NCI-H2081 treated with DMSO at 0.1 percent for 48 hours (cell line): ENCODE measurements at places on chromosomes 1 and 21.

DNA sequence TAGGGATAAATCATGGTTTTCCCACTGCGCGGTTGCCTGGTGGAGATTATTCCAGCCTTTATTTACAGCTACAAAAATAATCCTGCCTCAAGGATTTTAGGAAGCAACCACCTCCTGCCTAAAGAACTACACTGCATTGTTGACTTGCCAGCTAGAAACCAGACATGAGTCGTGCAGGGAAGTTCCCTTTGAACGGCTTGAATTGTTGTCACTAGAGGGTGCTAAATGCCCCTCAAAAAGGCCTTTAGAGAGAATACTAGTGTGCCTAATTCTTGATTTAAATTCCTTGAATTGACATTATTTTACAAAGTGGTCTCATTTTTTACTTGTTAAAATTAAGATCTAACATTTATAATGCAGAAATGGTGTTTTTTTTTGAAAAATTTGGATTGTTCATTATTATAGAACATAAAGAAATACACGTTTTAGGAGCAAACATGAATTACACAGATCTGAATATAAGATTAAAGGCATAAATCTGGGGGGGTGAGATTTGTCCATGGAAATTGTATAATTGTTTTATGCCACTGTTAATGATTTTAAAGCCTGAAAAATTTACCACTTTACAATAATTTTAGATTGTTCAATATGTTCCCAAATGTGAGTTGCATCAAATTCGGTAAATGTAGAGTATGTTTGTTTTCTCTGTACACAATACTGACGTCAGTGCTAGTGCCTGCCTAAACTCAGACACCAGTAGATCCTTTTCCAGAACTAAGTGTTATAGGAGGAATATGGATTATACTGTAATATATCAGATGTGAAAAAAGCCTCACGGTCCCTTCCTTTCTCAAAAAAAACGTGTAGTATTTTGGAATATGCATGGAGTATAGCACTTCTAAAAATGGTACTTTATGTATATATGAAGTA is 7.6 kb upstream of the ERG start:
- DNase-seq = peak; percentile 17

- no peak for DNase-seq
Measured at GRCh38 chr1:11842154-11843041, 5.2 kb downstream of the NPPA start.

- DNase-seq = no peak
Measured at GRCh38 chr1:37430103-37430985, 44.0 kb upstream of the ZC3H12A start.

DNA sequence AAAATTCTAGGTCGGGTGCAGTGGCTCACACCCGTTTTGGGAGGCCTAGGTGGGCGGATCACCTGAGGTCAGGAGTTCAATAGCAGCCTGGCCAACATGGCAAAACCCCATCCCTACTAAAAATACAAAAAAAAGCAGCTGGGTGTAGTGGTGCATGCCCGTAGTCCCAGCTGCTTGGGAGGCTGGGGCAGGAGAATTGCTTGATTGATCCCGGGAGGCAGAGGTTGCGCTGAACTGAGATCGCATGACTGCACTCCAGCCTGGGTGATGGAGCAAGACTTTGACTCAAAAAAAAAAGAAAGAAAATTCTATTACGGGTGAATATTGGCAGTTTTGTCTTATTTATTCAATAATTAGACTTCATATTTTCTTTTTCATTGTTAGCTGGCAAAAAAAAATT is 62.1 kb downstream of the SNX7 start:
- no peak for DNase-seq

- no peak for DNase-seq
Measured at GRCh38 chr1:3207217-3207848, 138.3 kb downstream of the PRDM16 start.

- DNase-seq = no peak
Measured at GRCh38 chr1:7560128-7560527, 211.0 kb upstream of the VAMP3 start.

GRCh38 chr1:177307771-177308170 is 137.0 kb downstream of the BRINP2 start:
- no peak for DNase-seq

DNA sequence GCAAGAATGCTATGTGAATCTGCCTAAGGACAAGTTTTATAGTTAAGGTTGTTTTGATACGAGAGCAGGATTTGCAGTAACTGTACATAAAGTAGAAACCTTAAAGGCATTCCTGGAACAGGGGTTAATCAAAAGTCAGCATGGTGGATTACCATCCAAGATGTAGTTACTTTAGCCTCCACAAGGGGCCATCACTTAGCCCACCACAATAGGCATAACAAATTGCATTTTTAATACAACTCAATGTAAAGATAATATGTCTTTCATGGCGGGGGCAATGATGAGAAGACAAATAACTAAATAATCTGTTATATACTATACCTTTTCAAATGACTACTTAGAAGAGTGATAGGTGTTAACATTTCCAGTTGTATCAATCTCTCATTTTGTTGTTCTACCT is 611.2 kb upstream of the ADGRL4 start:
- DNase-seq = no peak

DNA sequence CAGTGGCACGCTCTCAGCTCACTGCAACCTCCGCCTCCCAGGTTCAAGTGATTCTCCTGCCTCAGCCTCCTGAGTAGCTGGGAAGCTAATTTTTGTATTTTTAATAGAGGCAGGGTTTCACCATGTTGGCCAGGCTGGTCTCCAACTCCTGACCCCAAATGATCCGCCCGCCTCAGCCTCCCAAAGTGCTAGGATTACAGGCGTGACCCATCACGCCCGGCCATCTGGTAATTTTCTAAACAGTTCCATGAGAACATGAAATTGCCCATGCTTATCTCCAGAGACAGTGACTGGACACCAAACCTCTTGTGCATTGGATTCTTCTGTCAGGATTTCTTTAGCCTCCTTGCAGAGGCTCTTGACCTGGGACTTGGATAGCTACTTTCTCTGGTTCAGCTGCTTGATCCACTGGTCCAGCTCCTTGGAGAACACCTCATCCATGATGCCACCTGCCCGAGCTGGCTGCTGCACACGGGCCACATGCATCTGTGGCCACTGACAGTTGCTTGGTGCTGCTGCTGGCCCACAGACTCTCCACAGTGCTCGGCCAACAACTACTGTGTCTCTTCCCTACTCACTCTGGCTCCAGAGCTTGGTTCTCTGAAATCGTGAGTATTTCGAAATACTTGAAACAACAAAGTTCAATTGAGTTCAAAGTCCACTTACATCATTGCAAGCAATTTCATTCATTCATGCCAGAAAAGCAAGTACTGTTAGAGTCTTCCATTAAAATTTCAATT is 40.0 kb upstream of the CTPS1 start:
- no peak for DNase-seq

DNA sequence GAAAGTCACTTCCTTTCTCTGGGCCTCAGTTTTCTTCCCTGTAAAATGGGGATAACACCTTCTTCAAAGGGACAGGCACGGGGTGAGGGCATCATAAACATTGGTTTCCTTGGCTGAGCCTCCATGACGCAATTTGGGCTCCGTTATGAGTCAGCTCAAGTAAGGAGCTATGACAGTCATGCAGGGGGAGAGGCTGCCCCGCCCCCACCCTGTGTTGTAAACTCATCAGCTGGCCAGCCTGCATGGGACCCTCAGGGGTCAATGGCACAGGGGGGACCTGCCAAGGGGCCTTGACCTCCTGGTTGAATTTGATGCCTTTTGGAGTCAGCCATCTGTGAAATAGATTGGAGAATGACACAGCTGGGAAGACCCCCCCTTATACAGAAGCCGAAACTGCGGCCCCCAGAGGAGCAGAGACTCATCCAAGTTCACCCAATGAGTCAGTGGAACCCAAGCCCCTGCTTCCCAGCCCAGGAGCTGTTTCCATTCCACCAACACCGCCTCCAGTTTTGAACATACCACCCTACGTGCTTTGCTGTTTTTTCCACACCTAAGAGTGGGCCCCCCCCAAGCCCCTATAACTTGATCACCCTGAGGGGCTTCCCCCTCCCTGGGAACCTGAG is 36.8 kb upstream of the RUNX3 start:
- DNase-seq = no peak

DNA sequence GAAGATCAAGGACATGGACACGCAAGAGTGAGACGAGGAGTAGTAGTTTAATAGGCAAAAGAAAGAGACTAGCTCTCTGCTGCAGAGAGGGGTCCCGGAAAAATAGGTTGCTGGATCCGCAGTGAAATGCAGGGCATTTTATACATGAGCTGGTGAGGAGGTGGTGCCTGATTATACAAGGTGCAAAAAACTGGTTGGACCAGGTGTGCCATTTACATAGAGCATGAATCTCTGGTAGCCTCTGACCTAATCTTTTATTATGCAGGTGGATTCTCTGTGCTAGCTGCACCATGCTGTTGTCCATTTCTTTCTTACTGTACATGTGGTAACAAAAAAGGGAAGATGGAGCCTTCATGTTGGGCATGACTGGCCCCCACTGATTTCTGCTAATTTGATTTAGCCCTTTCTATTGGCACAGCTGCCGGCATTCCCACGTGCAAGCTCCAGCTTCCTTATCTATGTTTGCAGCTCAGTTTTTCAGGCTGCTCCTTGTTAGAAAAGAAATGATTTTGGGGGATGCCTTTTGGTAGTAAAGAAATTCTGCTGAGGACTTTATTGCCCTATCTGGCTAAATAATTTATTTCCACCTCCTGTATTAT is 548.1 kb downstream of the BRINP3 start:
- no peak for DNase-seq

GRCh38 chr1:156571919-156572662 is at the start of gene IQGAP3:
TSS of gene IQGAP3 (minus strand) at chr1:156572565. CDS start at chr1:156572529, 36 bp downstream.
- DNase-seq = peak; percentile 47

- no peak for DNase-seq
Measured at GRCh38 chr1:202164271-202165037, 4.1 kb upstream of the PTPN7 start.

- DNase-seq = no peak
Measured at GRCh38 chr1:23126801-23127200, 41.9 kb downstream of the LUZP1 start.

GRCh38 chr1:211811848-211812247 is 18.7 kb downstream of the LPGAT1 start:
- no peak for DNase-seq

DNA sequence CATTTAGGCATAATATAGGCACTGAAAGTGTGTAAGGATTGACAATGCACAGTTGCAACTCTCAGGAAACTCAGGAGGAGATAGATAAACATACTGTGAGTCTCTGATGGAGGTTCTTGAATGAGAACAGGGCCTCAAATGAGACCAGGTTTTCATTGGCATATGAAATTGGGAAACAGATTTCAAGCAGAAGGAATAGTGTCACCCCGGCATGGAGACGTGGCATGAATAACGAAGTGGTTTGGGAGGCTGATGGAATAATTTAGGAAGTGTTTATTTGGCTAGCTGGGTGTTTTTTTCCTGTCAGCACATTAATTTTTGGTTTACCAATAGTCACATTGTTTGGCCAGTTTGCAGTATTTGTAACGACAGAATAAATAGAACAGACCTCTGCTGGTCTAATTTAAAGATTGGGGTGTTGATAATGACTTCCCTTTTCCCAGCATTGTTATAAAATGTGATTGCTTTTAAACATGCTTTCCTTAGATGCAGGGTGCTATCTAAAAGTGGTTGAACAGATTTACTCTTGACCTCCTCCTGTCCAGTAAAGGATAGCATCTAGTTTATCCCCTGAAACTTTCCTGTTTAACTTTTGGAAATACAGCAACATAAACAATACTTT is 132.0 kb downstream of the C1orf21 start:
- no peak for DNase-seq

GRCh38 chr1:219413536-219413935 is 199.4 kb downstream of the ZC3H11B start:
- DNase-seq = no peak

- DNase-seq = no peak
Measured at GRCh38 chr21:31279986-31280385, 64.1 kb downstream of the TIAM1 start.

DNA sequence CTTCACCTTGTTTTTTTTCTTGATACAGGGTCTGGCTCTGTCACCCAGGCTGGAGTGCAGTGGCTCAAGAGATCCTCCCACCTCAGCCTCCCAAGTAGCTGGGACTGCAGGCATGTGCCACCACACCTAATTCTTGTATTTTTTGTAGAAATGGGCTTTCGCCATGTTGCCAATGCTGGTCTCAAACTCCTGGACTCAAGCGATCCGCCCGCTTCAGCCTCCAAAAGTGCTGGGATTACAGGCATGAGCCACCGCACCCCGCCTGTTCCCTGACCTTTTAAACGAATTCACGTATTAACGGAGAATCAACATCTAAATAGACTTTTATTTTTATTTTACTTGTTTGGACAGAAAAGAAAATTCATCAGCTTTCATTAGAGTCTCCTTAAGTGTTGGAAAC is 104.8 kb downstream of the PGBD5 start:
- DNase-seq = no peak

GRCh38 chr1:11283151-11283550 is 10.2 kb downstream of the UBIAD1 start:
- no peak for DNase-seq

DNA sequence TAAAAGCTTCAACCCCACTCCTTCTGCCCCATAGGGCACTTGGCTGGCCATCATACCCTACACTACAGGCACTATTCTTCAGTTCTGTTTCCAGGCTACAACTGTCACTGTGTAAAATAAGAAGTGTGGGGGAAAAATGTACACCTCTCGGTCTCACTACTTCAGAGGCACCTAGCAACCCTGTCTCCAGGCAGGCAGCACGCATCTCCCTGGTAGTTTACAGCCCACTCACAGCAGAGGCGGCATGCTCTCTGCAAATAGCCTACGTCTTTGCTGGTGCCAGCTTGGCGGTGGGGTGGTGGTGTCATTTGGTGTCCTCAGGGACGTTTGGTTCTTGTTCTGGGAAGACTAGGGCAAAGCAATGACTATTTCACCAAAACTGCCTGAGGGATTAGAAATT is 48.2 kb upstream of the BTG3 start:
- no peak for DNase-seq

GRCh38 chr21:34270411-34270810 is 93.4 kb upstream of the KCNE2 start:
- DNase-seq = no peak

GRCh38 chr1:28885472-28885877 is 28.9 kb upstream of the EPB41 start:
- no peak for DNase-seq

GRCh38 chr21:38742580-38743260 is 63.0 kb upstream of the ETS2 start:
- DNase-seq = no peak

DNA sequence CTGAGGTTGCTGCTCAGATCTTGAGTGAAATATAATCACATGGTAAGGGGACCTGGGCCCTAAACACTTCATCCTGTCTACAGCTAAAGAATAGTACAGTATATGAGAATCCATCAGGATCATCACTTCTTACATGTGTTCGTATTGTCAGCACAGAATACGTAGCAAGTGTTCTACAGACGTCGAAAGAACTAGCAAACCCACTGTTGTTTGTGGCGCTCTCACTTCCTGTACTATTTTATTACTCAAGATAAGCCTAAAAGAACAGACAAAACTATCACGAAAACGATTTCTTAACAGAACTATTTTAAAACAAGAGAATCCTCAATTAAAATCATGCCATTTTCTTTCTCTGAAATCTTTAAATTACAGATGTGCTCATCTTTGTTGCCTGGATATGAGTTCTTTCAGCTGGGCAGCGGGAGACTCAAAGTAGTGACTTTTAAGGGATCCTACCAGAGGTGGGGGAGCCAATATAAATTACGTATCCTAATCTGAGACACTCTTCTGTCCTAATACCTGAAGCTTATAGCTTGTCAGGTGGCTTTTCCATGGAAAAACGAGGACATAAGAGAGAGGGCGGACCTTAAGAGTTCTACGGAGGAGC is 724 bp downstream of the ST7L start:
- no peak for DNase-seq
